ENCODE measurements at places on chromosomes 5 and 9. TPM values are rescaled to one million over a fixed set of nuclear protein-coding genes. Genes with fewer than 3 reads are reported as not detected.

ZNF367 gene
- total RNA-seq = 6.1 TPM

DNM1 gene
- total RNA-seq = 17.2 TPM

ZNF474 gene
- total RNA-seq = not detected

SPINK4 gene
- total RNA-seq = not detected

- no peak overlapping the region for H3K4me3 ChIP-seq
- no peak overlapping the region for H3K27ac ChIP-seq
- H3K36me3 ChIP-seq = no peaks in the 10 kb centered on the region
- no peaks in the 10 kb centered on the region for H3K27me3 ChIP-seq
- no peaks in the 10 kb centered on the region for H3K4me1 ChIP-seq
These were observed 2.0 kb downstream of the ASPN start for GRCh38 chr9:92480291-92480771.

- H3K27me3 ChIP-seq = no peaks in the 10 kb centered on the region
- H3K4me1 ChIP-seq = no peaks in the 10 kb centered on the region
- H3K27ac ChIP-seq = no peak overlapping the region
- H3K36me3 ChIP-seq = no peaks in the 10 kb centered on the region
These were observed 131.4 kb downstream of the FAM114A2 start for GRCh38 chr5:153907170-153907775.

DNA sequence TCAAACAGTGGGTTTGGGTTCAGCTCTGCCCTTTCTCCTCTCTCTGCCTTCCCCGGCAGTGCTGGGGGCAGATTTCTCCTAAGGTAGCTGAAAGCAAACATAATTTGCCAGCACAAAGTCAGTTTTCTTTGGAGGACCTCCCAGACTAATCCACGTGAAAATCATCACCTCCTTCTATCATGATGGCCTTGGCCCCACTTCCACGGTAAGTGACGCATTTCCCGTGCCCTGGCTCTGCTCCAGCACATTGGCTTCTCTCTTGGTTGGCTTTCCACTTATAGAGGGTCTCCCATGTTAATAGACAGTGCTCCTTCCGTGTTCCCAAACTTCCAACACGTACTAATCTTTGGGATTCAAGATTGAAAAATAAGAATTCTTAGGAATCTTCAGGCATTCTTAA, 74.1 kb upstream of the TRIO start:
- H3K4me3 ChIP-seq = no peak overlapping the region
- no peaks in the 10 kb centered on the region for H3K36me3 ChIP-seq
- H3K4me1 ChIP-seq = no peaks in the 10 kb centered on the region

DNA sequence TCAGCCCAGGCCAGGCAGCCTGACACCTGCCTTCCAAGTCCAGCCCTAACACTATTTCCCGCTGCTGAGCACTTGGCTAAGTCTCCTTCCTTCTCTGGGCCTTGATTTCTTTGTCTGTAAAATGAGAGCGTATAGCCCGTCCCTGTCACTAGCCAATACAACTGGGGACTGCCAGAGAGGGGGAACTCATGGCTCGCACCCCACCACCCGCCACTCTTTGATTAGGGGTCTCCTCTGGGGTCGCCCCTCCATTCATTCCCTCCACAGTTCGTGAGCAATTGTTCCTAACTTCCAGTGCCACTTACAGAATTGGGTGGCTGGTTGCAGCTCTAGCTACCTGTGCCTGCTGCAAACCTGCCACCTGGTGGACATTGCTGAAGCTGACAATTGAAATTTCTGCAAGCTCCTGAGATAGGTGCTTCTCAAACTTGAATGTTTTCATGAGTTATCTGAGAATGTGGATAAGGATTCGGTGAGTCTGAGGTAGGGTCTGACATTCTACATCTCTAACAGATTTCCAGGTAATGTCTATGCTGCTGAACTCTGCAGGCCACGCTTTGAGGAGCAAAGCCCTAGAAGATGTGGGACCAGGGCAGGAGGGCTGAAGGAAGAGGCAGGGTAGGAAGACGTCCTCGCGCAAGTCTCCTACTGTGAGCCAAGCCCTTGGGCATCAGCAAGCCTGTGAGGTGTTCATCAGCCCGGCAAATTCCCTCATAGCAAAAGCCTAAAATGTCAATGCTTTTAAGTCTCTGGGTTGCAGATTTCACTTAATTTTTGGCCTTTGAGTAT, 13.3 kb upstream of the RECK start:
- peak; percentile 71 for DNase-seq
- H3K27me3 ChIP-seq = no peaks in the 10 kb centered on the region
- H3K27ac ChIP-seq = no peak overlapping the region

DNA sequence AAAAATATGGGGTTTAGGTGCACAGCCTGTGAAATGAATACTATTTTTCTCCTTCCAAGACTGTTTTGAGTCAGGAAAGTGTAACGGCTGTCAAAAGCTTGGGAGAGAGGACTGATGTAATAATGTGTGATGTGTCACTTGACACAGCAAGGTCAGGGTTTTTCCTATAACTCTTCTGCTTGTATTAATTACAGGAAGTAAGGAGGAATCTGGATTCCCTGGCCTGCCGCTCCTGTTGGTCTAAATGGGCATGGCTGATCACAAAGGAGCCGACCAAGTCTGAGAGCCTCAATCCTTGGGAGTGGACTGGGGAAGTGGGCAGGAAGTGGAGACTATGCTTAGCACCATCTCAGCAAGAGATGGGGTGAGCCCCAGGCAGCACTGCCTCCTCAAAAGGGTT, 16.7 kb upstream of the SLC28A3 start:
- H3K4me1 ChIP-seq = no peaks in the 10 kb centered on the region
- no peak for DNase-seq
- H3K27me3 ChIP-seq = no peaks in the 10 kb centered on the region
- H3K36me3 ChIP-seq = no peaks in the 10 kb centered on the region
- H3K4me3 ChIP-seq = no peak overlapping the region

GRCh38 chr9:122580360-122580759, 2.8 kb downstream of the OR1L8 start:
- no peaks in the 10 kb centered on the region for H3K27me3 ChIP-seq
- no peaks in the 10 kb centered on the region for H3K4me1 ChIP-seq
- H3K27ac ChIP-seq = no peak overlapping the region
- no peaks in the 10 kb centered on the region for H3K36me3 ChIP-seq
- no peak overlapping the region for H3K4me3 ChIP-seq

- no peaks in the 10 kb centered on the region for H3K36me3 ChIP-seq
- H3K27ac ChIP-seq = no peak overlapping the region
- H3K4me3 ChIP-seq = no peak overlapping the region
- no peak for DNase-seq
- H3K4me1 ChIP-seq = no peaks in the 10 kb centered on the region
These were observed 205.0 kb upstream of the PRDM9 start for GRCh38 chr5:23302438-23302837.

GRCh38 chr5:128539038-128539429, 989 bp upstream of the FBN2 start:
- H3K27ac ChIP-seq = no peak overlapping the region
- H3K4me3 ChIP-seq = peak overlapping the region; percentile 38
- peaks cover 12% of the 10 kb centered on the region for H3K4me1 ChIP-seq
- H3K27me3 ChIP-seq = peaks cover 38% of the 10 kb centered on the region
- DNase-seq = peak; percentile 42
- H3K36me3 ChIP-seq = no peaks in the 10 kb centered on the region

DNA sequence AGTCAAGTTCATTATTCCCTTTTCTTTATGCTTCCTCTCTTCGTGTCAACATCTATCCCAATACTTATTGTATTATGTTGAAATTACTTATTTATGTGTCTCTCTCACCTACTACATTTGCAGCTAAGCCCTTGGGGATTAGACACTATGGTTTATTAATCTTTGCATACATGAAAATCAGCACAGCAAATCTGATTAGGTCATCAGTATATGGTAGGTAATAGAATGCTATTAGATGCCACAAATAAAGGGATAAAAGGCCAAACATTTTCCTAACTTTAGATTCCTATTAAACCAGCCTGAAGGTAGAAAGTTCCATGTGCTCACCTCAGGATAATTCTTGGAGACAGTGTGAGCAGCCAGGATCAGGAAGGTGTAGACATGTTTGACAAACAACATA, 490.1 kb upstream of the MPDZ start:
- H3K27me3 ChIP-seq = no peaks in the 10 kb centered on the region
- no peak overlapping the region for H3K4me3 ChIP-seq
- H3K4me1 ChIP-seq = no peaks in the 10 kb centered on the region

- no peak overlapping the region for H3K27ac ChIP-seq
- no peaks in the 10 kb centered on the region for H3K27me3 ChIP-seq
- peaks cover 7% of the 10 kb centered on the region for H3K36me3 ChIP-seq
- no peak for DNase-seq
- peaks cover 3% of the 10 kb centered on the region for H3K4me1 ChIP-seq
These were observed 28.3 kb downstream of the JAK2 start for GRCh38 chr9:5013374-5013773.
